ENCODE measurements at places on chromosomes 3 and 15.
A peak's percentile ranks its signal among the peaks of the same experiment; 100 is the strongest.

DNA sequence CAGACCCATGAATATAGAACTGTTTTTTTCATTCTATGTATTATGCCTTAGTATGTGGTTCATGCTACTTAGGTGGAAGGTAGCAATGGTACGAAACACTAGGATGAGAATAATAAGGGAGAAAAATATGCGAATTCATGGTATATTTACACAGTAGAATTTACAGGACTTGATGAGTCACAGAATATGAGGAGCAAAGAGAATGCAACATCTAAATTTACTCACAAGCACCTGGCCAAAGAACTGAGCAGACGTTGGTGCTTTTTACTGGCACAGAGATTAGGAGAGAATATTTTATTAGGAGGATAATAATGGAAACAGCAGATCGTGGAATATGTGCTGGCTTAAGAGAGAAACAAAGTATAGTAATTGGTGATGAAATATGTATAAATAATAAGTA is 785.4 kb upstream of the ROBO1 start:
- DNase-seq = no peak

- no peak for DNase-seq
Observed at GRCh38 chr3:124201786-124202185, 209.9 kb upstream of the ROPN1 start.

- DNase-seq = no peak
Observed at GRCh38 chr15:88003541-88004327, 252.8 kb downstream of the NTRK3 start.

- no peak for DNase-seq
Observed at GRCh38 chr15:100434038-100434437, 92.3 kb upstream of the ADAMTS17 start.

- DNase-seq = no peak
Observed at GRCh38 chr15:48176112-48176511, 2.0 kb downstream of the MYEF2 start.

GRCh38 chr15:80849308-80849707 is 70.1 kb downstream of the CEMIP start:
- DNase-seq = peak; percentile 55

DNA sequence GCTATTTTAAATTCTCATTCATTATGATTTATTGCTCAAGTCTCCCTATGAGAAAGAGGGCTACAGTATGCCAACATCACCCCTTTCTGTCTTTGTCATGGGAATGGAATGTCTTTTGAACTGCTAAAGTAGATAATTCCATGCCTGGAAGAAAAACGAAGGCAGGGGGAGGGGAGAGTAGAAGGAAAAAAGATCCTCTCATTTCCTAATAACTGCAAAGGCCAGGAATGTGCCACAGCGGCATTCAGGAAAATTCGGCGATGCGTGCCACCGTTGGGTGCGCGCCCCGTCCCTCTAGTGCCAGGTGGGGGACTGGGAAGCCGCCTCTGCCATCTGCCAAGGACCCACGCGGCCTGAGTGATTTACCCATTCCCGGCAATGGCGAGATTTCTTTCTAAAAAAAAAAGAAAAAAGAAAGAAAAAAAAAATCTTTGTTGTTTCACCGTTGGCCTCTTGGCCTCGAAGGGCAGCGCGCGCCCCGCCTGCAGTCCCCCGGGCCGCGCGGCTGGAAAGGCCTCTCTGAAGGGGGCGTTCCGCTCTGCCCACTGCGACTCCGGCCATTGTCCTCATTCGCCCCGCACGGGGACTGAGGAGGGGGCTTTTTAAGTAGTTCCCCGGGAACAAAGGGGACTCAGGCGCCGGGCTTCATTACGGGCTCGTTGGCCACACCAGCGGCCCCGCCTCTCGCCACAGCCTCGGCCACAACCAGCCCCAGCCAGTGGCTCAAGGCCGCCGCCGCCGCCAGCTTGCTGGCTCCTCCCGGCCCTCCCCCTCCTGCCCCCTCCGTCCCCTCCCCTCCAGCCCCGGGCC is 54.5 kb downstream of the CPN2 start:
- peak; percentile 16 for DNase-seq

GRCh38 chr15:86653344-86654197 is 573.9 kb downstream of the AGBL1 start:
- DNase-seq = no peak

- DNase-seq = no peak
Observed at GRCh38 chr3:19662486-19662885, 271.5 kb downstream of the EFHB start.

DNA sequence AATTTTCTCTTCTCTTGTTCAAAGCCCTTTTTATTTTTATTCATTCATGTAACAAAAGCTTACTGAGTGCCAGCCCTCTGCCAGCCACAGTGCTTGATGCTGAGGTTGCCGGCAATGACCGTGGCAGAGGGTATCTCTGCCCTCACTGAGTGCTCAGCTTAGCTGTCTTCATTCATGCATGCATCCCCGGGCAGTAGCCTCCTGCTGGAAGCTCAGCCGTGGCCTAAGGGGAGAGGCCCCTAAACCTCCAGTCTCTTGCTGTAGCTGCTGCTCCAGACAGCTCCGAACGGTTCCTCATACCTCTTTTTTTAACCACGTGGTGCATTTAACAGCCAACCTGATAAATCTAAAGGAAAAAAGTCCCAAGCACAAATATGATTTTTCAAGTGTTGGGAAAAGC is 34.6 kb upstream of the CCDC66 start:
- DNase-seq = no peak

DNA sequence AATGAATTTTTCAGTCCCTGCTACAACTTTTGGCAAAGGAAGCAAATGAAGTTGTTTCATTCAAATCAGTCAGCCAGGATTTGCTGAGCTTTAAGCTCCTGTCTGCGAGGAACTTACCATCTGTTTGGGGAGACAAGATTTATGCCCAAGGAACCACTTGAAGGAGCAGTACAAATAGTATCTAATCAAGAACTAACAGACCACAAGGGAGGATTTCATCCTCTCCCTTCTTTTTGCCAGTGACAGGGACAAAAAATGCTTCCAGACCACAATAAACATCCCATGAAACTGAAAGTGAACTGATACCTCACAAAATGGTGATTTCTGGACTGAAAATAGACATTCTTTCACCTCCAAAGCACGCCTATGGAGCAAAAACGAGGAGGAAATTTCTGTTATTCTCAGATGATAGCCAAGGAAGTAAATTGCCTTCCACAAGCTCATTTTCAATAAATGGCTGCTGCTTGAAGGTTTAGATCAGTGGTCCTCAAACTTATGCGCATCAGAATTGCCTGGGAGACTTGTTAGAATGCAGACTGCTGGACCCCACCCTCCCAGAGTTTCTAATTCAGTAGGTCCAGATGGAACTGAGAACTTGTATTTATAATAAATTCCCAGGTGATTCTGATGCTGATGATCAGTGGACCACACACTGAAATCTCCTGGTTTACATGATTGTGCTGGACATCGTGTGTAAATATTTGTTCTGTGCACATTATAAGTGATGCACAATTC is 202.4 kb upstream of the GADL1 start:
- DNase-seq = no peak

GRCh38 chr15:66323312-66323928 is 30.1 kb downstream of the DIS3L start:
- no peak for DNase-seq

DNA sequence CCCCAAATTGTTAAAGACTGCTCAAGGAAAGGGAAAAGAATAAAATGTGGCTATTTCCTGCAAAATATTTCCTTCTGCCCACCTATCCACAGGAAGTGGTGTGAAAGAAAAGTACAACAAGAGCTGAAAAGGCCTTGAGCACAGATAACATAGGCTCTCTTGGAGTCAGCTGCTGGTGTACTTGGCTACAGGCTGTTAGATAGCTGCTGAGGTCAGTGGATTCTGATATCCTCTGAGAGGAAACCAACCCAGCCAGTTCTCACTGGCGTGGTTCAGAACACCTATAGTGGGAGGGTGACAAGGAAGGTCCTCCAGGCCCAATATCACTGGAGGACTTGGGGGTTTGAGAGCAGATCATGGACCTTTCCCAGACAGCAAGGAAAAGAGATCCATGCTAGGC is 124.4 kb upstream of the GAP43 start:
- DNase-seq = no peak

DNA sequence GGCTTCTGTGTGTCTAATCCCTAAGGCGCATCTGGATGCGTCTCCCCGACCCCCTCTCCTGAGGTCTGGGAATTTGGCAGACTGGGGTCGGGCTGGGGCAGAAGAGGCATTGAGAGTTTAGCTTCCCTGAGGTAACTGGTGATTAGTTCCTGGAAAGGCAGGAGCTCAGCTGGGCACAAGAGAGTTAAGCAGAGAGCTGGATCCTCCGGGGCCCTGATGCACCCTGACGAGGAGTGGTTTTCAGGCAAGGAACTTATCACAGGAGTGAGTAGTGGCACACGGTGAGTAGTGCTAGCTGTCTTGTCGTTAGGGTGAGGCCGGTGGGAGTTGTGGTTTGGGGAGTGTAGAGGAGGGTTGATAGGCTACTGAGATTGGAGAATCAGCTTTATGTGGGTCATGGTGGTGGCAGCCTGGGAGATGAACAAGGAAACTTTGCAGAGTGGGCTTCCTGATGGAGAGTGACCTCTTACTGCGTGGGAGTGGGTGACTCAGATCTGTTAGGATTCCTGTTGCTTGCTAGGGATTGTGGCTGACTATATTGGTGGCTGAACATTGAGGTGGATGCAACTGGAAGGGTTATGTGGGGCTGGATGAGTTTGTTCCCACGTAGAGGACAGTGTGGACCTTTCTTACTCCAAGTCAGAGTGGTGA is 897 bp downstream of the RAD54L2 start:
- peak; percentile 91 for DNase-seq

GRCh38 chr3:123302961-123303360 is 101.2 kb downstream of the SEC22A start:
- no peak for DNase-seq

DNA sequence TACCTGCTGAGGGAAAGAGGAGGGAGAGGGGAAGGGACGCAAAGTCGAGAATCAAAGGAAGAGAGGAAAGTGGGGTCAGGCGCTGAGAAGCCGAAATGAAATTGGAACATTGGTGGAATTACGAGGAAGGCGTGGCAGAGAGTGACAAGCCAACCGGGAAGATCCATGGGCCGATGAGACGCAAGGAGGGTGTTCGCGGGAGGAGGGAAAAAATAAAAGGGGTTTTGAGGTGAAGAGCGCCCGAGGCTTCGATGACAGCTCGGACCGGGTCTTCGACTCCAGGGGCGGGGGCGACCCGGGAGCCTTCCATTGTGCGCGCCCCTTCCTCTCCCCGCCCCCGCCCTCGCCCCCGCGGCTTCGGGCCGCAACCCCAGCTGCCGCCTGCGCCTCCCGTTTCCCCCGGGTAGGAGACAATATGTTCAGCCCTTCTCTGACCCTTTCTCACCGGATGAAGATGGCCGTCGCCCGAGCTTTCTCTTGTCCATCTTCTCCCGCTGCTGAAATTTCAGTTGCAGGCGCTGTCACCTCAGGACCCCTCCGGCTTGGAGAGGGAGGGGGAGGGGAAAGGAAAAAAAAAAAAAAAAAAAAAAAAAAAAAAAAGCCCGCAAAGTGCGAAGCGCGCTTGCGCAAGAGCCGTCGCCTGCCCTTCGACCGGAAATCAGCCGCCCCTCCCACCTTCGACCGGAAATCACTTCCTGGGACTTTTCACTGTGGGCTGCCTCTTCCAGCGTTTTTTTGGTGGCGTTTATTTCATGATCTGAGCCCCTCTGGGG is at the start of gene SENP7:
TSS of gene SENP7 (minus strand) at position 567 of the 773 bp plus-strand sequence. CDS start at position 485, 82 bp downstream.
- peak; percentile 87 for DNase-seq

DNA sequence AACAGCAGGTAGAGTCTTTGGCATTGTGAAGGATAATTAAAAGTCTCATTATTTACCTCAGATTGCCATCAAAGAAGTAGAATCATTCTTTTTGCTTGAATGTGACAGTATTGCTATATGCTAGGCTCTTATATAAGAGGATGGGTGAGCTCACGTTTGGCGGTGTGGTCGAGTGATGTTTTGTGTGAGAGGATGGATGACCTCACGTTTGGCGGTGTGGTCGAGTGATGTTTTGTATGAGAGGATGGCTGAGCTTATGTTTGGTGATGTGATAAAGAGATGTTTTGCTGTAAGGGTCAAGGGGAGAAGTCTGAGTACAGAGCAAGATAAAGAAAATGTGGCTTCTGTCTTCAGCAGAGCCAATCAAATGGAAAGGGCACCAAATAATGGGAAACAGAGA is 299.6 kb upstream of the NR2E3 start:
- no peak for DNase-seq

GRCh38 chr3:133996251-133996661 is 33.5 kb downstream of the SLCO2A1 start:
- no peak for DNase-seq

GRCh38 chr15:88275804-88276203 is 19.3 kb upstream of the NTRK3 start:
- DNase-seq = no peak

- DNase-seq = peak; percentile 73
Observed at GRCh38 chr3:48194446-48195071, 6.3 kb upstream of the CDC25A start.

- no peak for DNase-seq
Observed at GRCh38 chr15:31435912-31436628, 109.4 kb downstream of the KLF13 start.

GRCh38 chr3:73773233-73773632 is 148.5 kb upstream of the PDZRN3 start:
- no peak for DNase-seq

- DNase-seq = no peak
Observed at GRCh38 chr15:76217882-76218217, 93.4 kb downstream of the ETFA start.

DNA sequence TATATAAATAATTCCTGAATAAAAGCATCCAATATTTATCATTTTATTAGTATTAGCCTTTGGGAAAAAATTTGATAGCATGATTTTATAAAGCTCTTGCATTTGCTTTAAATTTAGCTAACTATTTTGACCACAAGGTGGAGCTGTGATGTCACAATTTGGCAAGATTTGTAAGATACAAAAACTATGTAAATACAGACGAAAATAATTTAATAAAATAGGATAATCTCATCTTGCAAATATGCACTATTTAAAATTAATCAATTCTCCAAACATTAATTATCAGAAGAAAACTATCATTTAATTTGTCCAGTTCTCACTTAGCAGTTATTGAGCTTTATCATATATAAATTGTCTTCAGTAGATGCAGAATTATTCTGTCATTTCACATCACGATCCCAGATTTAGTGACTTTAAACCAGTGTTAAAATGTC is 95.4 kb downstream of the PLOD2 start:
- peak; percentile 51 for DNase-seq

GRCh38 chr3:193134856-193135255 is 106.2 kb upstream of the PLAAT1 start:
- peak; percentile 86 for DNase-seq

GRCh38 chr15:42854576-42854975 is 66.0 kb downstream of the TTBK2 start:
- no peak for DNase-seq

DNA sequence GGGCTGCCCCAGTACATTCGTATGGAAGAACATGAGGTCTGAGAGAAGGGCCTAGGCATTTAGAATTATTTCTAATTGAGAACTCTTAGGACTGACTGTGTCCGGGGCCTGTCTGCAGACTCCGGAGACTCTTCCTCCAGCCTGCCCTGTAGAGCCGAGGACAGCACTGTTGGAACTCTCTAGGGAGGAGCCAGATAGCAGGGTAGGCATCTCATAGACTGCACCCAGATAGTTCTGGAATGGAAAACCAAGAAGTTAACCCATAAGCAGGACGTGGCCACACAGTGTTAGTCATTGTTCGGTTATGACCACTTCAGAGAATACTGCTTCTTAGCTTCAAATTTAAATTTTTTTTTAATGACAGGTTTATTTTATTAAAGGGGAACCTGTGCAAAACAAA is 59.5 kb downstream of the SNRK start:
- no peak for DNase-seq
